ENCODE measurements at places on chromosomes 11 and 22. TPM values are rescaled to one million over a fixed set of nuclear protein-coding genes. Genes with fewer than 3 reads are reported as not detected.

Gene PATE2
- not detected for total RNA-seq

Gene MMP3
- total RNA-seq: 1.5 TPM

Gene CTNND1
- 150 TPM for total RNA-seq

Gene MLC1
- 0.26 TPM for total RNA-seq

Gene BEST1
- 13.2 TPM for total RNA-seq

Gene MGAT3
- total RNA-seq: 43.8 TPM

Gene USH1C
- 0.19 TPM for total RNA-seq

Gene PARVG
- 23.0 TPM for total RNA-seq

Gene CLP1
- 12.0 TPM for total RNA-seq

Gene HRAS
- total RNA-seq: 65.2 TPM

Gene KDM4D
- total RNA-seq: 0.93 TPM

Gene FAM180B
- total RNA-seq: 0.55 TPM

Gene FGF3
- not detected for total RNA-seq

Gene UBQLNL
- total RNA-seq: 0.19 TPM

Gene LYVE1
- total RNA-seq: 352 TPM

Gene PRCP
- 71.4 TPM for total RNA-seq

Gene APOL5
- total RNA-seq: not detected

Gene GAB4
- not detected for total RNA-seq

Gene KREMEN1
- 10.6 TPM for total RNA-seq

Gene PARVA
- 223 TPM for total RNA-seq

Gene KIRREL3
- 0.13 TPM for total RNA-seq

Gene CARNS1
- total RNA-seq: 0.29 TPM

Gene BRSK2
- 1.4 TPM for total RNA-seq

Gene ARHGEF17
- 49.8 TPM for total RNA-seq

Gene DRICH1
- 0.39 TPM for total RNA-seq

Gene ART1
- total RNA-seq: not detected

Gene MUC15
- not detected for total RNA-seq

Gene SMIM35
- total RNA-seq: not detected

Gene PGA3
- 47.2 TPM for total RNA-seq

Gene TSGA10IP
- total RNA-seq: not detected

Gene KLHL35
- 0.61 TPM for total RNA-seq

Data from mesenteric fat pad (tissue), 1 donor.